ENCODE measurements at places on chromosomes 16 and 17.

- no peak for DNase-seq
Observed at GRCh38 chr17:39823407-39824054, 40.6 kb downstream of the IKZF3 start.

GRCh38 chr17:58136669-58137279 is 11.4 kb upstream of the OR4D1 start:
- DNase-seq: no peak

DNA sequence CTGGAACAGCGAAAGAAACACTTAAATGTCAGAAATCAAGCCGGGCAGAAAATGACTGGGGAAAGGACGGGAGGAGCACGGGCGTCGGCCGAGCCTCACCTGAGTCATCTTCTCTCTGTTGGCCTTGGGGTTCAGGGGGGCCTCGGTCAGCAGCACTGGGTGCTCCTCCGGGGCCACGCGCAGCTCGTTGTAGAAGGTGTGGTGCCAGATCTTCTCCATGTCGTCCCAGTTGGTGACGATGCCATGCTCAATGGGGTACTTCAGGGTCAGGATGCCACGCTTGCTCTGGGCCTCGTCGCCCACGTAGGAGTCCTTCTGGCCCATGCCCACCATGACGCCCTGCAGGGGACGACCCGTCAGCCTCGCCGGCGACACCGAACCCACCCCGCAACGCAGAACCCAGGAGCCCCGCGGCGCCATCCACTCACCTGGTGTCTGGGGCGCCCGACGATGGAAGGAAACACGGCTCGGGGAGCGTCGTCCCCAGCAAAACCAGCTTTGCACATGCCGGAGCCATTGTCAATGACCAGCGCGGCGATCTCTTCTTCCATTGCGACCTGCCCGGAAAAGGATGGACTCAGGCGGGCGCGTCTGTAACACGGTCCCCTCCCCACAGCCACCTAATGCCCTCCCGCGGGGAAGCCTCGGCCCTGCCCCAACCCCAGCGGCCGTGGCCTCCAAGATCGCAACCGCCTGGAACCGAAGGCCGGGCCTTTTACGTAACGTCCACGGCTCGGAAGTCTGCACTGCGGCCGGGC is 616 bp downstream of the ACTG1 start:
- no peak for DNase-seq

DNA sequence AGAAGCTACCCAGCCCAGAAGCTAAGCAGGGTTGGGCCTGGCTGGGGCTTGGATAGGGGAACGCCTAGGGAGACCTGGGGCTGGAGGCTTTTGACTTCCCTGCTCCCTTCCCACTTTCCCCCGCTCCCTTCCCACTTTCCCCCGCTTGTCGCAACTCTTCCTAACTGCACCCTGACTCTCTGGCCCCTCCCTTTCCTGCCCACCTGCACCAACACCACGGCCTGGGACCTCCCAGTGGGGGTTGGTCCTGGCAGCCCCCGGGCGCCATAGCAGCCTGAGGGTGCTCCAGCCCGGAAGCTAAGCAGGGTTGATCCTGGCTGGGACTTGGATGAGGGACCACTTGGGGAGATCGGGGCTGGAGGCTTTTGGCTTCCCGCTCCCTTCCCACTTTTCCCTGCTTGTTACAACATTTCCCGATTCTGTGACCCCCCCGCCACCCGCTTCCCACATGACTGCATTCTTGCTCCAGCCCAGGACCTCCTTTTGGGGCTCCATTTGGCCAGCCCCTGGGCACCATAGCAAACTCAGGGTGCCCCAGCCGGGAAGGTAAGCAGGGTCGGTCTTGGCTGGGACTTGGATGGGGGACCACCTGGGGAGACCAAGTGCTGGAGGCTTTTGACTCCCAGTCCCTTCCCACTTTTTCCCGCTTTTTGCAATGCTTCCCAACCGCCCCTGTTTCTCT is 2287.0 kb downstream of the TP53TG3F start:
- DNase-seq: no peak

DNA sequence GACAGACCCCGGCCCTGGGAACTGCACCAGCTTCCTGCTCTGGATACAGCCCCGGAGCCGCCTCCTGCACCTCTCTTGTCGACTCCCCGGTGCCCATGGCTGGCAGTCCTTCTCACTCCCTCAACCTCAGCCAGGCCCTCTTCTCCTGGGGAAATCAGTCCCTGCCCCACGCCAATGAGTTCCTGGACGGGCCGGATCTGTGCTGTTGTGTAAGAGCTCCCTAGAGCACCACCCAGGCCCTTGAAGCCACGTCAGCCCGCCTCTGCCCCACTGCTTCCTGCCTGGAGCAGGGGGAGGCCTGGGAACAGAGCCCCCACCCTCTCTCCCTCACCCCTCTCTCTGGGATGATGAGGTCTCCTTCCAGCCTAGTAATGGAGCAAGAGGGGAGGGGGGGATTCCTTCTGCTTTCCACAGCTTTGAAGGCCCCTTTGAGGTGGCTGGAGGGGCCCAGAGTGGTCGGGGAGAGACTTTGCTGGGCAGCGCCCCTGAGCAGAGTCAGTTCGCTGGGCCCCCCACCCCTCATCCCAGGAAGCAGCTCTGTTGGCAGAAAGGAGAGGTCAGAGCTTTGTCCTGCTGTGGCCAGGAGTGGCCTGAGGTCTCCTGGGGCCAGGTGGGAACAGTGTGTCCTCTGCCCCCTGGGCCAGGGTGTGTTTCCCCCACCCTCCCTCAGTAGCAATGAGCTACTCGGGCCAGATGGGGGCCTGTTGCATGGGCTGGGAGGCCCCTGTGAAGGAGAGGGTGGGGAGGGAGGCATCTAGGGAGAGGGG is 3.8 kb downstream of the PRR29 start:
- no peak for DNase-seq

DNA sequence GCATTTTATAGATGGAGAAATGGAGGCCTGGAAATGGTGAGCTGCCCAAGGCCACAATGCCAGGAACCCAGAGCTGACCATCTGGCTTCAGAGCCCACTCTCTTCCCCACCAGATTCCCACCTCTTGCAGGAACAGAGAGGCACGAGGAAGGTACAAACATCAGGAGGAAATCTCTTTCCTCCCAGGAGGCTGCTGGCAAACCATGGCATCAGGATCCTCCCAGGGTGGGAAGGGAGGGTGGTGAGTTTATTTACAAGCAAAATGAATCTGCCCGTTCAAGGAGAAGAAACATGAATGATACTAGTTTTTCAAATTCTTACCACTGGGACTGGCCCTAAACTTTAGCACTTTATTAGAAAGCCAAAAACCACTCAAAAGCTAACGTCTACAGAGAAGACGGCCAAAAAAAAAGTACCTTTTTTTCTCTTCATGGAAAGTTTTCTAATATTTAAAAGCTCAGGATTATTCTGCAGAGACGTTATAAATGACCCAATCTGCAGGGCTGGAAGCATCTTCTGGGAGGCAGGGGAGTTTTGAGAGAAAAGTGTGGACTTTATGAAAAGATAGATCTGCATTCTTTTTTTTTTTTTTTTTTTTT is 79.1 kb downstream of the NXN start:
- peak; percentile 52 for DNase-seq

- no peak for DNase-seq
Observed at GRCh38 chr17:82924812-82925211, 85.0 kb upstream of the ZNF750 start.

- DNase-seq: no peak
Observed at GRCh38 chr17:72952220-72952619, 140.3 kb downstream of the SLC39A11 start.

GRCh38 chr16:52212841-52213240 is 334.1 kb downstream of the TOX3 start:
- DNase-seq: no peak

GRCh38 chr16:79542237-79542774 is 58.2 kb downstream of the MAF start:
- no peak for DNase-seq

DNA sequence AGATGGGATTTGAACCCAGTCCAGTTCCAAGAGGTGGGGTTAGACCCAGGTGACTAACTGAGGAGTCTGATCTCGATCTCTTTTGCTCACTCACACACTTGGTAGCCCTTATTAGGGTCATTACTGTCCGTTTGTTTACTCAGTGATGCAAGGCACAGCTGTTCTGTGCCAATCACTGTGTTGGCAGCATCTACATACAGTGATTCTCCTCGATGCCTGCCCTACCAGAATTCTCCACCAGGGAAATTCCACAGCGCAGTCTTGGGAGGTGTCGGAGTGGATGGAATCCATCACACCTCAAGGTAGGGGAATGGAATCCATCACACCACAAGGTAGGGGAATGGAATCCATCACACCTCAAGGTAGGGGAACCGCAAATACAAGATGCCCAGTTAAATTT is 279.6 kb downstream of the MAF start:
- no peak for DNase-seq

Measured in foreskin keratinocyte (primary cell).